ENCODE measurements at places on chromosomes 2 and 18.

DNA sequence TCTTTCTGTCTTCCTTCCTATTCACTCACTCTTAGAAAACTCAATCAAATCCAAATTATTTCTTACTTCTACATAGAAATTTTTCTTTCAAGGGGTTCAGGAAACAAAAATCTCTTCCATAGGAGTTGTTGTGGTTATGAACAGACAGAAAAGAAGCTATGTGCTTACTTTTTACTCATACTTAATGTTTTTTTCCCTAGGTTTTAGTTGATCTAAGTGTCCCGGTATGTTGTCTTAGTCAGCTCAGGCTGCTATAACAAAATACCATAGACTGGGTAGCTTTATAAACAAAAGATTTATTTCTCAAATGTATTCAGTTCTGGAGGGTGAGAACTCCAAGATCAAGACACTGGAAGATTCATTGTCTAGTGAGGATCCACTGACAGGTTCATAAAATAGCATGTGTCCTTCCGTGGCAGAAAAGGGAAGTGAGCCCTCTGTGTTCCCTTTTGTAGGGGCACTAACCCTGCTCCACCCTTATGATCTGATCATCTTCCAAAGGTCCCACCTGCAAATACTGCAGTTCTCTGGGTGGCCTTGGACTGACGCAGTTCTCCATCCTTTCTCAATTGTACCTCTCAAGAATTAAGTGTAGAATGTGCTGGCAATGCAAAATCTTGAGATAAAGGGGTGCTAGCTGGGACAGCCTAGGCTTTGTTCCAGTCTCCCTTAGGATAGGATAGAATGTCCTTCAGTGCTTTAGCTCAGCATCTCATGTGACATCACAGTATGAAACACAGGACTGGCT is 14.4 kb upstream of the VRK2 start:
- no peak for DNase-seq

DNA sequence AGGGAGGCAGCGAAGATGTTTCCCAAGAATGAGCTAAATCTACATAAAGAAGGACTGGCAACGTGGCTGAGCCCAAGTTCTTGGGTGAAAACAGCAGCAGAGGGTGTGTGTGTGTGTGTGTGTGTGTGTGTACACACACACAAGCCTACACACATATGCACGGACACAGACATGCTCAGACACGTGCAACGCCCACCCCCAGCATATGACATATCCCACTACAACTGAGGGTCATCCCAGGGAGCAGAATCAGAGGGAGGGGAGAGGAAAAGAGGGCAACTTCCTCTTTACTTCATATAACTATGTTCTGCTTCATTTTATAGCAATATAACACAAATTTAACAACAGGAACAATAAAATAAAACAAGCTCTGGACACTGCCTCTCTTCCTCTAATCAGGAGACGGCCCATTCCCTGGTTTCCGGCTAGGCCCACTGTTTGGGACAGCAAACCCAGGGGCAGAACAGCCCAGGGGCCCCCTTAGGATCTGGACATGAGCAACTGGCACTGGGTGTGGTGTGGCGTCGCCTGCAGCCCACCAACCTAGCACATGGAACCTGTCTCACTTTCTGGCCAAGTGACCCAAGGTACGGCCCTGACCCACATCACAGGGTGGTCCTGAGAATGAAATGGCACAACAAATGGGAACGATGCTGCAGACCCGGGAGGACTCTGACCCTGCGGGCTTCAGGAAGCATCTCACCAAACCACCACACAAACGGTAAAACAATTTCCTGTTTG is 25.0 kb downstream of the FAM178B start:
- no peak for DNase-seq

DNA sequence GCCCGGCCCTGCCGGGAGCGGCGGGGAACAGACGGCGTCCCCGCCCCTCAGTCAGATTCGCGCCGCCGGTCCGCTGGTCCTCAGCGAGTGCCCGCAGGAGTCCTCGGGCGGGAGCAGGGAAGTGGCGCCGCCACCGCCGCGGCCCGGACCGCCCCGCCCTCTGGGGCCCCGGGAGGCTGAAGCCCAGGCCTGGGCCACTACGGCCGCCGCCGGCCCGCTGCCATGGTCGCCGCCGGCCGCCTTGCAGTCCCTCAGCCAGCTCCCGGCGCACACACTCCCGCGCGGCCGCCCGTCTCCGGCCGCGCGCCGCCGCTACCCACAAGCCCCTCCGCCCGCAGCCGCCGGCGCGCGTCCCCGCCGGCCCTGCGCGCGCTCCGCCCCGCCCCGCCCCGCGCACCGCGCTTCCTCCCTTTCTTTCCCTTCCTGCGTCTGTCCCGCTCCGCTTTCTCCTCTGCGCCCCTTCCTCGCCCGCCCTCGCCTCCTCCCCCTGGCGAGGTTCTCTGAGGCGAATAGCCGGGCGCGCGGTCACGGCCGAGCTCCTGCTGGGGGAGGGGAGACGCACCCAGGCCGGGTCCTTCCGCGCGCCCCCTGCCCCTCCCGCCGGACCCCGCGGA is at the start of gene ROCK2:
Gene ROCK2 (minus strand): TSS at position 295 of the 614 bp plus-strand sequence. CDS start 500 bp downstream, outside the sequence.
- DNase-seq: peak; percentile 85

GRCh38 chr18:77405096-77405495 is 155.4 kb downstream of the GALR1 start:
- DNase-seq: no peak

- no peak for DNase-seq
These were observed 49.5 kb downstream of the ABCB11 start for GRCh38 chr2:168981651-168982050.

DNA sequence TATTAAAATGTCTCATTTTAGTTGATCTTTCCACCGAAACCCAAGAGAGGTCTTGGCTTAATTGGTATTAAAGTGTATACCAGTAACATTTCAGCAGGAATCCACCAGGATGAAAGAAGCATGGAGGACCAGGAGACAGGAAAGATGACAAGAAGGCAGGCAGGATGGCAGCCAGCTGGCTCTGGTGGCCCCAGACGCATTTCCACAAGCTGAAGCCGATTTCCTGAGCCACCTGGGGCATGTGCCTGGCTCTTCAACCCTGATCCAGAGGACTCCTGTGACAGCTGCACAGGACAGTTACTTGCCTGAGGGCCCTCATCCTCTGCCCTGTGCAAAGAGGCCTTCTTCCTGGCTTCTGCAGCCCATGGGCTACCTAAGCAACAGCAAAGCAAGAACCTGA is 56.9 kb upstream of the NFU1 start:
- DNase-seq: no peak

DNA sequence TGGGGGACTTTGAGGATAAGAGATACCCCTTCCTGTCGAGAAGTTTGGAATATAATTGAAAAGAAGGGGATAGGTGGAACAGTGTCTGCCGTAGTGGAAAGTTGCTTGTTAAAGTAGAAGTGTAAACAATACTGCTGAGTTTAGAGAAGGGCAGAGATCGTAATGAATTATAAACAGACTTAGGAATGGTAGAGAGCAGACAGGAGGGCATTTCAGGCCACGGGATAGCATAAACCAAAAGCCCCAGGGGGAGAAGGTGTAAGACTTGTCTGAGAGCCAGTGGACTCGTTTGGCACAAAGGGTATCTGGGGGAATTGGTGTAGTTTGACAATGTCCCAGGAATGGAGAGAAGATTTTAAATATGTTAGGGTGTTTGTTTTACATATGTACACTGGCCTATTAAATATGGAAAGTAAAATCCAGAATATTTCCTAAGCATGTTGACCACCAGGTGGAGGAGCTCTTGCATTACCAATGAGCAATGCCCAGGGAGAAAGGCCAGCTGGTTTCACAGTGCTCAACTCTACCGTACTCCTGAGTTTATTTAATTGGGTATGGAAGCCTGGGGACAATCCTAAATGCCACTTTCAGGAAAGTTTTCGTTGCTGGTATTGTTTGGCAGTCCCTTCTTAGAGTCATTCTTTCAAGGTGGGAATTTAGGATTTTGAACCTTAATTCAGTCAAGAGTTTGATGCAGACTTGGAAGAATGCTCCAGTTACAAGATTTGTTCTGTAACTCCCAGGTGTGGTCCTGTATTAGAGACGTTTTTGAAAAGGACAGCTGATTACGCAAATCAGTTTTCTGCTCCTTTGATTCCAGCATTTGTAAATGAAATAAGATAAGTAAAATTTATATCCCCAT is 7.5 kb downstream of the COPS8 start:
- DNase-seq: peak; percentile 90

DNA sequence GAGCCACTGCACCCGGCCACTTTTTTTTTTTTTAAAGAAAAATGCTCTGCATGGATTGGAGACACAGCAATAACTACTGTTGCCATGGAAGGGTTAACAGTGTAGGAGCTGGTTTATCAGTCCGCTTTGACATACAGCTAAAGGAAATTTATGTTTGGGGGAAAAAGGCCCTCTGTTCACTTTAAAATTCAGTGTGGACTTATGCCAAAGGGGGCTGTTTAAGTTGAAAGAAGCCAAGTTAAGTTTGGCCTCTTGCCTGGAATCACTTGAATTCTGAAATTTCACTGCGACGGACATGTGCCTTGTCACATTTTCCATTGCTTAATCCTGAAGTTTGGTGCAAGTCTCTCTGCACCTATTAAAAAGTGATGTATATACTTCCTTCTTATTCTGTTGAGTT is 3.1 kb downstream of the KCNE4 start:
- DNase-seq: peak; percentile 57

DNA sequence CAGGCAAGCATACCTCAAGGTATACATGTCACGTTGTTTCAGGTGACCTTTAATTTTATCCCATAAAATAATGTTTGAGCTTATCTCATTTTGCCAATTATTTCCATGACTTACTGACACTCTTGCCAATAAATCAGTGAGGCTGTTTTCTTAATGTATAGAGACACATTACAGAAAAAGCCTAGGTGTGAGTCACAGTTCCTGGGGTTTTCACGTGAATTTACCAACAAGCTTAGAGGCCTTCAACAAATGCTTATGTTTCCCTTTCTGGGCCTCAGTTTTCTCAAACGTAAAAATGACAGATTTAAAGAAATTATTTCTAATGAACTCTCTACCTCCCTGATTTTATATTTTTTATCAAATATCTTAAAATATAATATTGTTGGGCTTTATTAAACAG is 517.5 kb upstream of the SPHKAP start:
- DNase-seq: no peak

DNA sequence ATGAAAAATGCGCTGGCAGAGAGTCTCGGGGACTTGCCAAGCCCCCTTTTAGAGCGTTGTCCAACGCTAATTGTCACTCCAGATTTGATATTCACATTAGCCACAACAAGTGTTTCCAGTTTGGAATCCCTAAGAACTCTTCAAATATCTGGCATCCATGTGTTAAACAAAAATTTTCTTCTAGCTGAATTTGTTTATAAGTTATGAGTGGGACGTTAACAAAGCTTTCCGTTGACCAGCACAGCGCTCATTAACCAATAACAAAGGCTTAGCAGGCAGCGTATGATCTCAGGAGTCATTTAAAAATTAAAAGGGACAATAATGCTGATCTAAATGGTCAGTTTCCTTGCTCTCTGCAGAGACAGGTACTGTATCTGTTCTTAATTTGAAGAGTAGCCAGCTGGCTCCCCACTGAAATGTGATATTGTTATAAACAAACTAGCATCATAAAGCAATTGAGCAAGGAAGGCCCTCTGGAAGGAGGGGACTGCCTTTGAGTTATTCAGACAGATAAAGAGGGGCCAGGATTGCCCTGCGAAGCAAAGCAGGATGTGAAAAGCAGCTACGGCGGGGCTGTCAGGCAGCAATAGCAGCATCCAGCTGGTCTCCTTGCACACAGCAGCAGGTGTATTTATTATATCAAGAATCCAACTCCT is 337.2 kb upstream of the SALL3 start:
- DNase-seq: no peak

DNA sequence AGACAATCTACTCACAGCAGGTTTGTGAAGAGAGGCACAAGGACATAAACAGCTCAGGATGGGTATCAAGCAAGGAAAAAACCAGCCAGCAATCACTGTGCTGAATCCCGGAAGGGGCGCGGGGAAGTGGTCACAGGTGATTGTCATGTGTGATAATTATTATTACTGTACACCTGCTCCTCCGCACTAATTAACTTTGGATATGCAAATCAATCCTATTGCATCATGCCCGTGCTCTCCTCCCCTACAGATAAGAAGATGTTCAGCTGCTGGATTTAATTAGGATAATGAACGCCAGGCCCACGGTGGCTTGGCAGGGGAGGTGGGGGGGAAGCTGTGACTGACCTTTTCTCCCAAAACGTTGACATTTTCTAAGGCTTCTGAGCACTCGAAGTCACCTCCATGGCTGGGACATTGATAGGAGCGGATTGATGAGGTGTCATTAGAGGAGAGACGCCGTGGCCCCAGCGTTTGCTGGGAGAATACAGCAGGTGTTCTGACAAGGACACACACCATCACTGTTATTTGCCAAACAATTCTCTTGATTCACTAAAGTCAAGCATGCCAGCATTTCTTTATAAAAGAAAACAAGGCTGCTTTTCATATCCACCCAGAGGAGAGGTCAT is 160.3 kb upstream of the VRK2 start:
- DNase-seq: no peak

Data from fibroblast of villous mesenchyme (primary cell).